SK-MEL-5 (cell line): ENCODE measurements at places on chromosomes 3 and 15.

DNA sequence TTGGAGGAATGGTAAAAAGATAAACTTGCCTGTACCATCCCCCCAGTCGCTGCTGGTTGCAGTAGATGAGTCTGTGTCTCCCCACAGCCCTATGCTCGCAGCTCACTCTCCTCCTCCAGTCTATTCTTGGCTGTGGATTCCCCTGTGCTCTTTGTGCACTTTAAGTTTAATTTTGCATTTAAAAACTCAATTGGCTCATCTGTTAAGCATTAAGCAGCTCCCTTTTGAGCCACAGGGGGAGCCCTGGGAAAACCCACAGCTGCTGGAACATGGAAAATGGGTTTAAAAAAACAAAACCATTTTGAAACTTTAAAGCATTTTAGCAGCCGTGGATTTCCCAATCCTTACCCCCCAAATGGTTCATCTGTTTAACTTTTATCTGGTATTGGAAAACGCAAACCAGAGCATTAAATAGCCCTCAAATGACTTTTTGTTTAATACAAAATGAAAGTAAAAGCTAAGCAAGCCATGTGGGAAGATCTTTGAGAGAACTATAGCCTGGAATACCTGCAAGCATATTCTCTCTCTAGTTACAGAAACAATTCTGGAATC is 536.9 kb downstream of the ZIC1 start:
- peak; percentile 82 for DNase-seq

GRCh38 chr3:13767896-13768295 is 112.0 kb downstream of the WNT7A start:
- DNase-seq, result no peak

GRCh38 chr3:152930516-152930915 is 95.6 kb downstream of the P2RY1 start:
- peak; percentile 7 for DNase-seq

DNA sequence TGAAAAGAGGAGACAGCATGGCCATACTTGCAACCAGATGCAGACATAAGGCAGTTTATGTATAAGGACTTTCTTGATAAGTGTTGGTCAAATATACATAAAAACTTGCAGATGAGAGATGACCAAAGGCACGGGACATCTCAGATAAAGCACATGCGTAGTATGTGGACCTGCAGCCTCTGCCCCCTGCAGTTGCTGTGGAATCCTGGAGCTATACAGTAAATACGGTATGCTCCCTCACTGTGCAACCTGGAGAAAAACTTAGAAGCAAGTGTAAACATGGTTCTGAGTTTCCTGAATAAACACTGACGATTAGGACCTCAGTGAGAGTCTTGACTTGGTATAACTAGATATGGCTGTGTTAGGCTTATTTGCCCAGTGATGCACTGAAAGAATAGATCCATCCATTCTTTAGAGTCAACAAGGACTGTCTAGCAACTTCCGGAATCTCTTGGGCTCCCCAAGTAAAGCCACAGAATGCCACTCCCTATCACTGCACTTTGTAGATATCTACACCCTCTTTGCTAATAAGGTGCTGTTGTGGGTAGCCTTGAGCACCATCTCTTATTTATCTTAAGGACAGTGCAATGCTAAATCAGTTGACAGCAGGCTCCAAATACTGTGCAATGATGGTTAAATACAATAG is 40.2 kb downstream of the GJD2 start:
- DNase-seq, result no peak

GRCh38 chr3:160444411-160444810 is 5.2 kb downstream of the TRIM59 start:
- no peak for DNase-seq

GRCh38 chr15:87686339-87686738 is 570.2 kb downstream of the NTRK3 start:
- DNase-seq, result no peak

- peak; percentile 42 for DNase-seq
Observed at GRCh38 chr3:192848371-192849233, 69.1 kb downstream of the MB21D2 start.

DNA sequence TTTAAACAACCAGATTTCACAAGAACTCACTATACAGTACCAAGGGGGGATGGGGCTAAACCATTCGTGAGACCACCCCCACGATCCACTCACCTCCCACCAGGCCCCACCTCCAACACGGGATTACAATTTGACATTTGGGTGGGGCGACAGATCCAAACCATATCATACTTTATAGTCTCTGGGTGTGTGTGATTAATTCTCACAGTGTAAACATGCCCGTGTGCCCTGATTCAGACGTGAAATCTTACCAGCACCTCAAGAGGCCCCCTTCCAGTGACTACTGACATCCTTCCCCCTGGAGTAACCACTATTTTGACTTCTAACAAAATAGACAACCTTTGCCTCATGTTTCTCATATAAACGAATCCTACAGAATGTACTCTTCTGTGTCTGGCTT is 5.0 kb upstream of the PDIA5 start:
- DNase-seq, result no peak

DNA sequence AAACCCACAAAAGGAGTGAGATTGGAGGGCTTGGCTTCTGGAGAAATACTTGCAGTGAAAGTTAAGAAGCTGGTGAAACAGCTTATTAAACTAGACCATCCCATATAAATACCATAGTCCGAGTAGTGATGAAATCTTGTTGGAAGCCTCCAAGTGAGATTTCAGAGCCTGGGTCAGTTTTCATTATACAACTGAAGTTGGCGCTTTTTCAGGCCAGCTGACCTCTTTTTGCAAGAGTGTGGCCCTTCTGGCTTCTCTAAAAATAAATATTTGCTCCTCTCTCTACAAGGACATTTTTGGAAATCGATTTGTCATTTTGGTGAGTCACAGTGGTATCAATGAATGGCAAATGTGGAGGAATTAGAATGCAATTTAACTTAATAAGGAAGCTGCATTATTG is 51.2 kb upstream of the THRB start:
- DNase-seq, result no peak

GRCh38 chr15:88684345-88684744 is 45.5 kb downstream of the ISG20 start:
- no peak for DNase-seq

DNA sequence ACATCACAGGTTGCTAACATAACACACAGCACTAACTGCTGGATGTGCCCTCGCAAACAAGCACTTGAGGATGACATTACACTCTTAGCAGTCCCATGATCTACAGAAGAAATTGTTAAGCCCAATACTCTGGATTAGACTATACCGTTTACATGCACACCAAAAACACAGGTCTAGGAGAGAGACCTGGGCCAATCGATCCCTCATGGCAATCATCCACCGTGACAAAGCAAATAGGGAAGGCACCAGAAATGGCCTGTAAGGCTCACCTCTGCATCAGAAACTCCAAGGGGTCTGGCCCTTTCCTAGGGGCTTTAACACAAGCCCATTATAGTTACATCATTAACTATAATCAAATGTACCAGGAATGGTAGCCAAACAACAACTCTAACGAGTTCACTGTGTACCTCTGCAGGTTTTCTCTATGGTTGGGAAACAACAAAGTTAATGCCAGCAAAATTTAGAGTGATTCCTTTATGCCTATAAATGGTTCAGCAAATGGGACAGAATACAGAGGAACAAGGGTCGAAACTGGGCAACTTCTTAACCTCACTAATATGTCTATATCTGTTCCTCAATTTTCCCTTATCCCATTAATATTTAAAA is 18.5 kb downstream of the TRANK1 start:
- no peak for DNase-seq

DNA sequence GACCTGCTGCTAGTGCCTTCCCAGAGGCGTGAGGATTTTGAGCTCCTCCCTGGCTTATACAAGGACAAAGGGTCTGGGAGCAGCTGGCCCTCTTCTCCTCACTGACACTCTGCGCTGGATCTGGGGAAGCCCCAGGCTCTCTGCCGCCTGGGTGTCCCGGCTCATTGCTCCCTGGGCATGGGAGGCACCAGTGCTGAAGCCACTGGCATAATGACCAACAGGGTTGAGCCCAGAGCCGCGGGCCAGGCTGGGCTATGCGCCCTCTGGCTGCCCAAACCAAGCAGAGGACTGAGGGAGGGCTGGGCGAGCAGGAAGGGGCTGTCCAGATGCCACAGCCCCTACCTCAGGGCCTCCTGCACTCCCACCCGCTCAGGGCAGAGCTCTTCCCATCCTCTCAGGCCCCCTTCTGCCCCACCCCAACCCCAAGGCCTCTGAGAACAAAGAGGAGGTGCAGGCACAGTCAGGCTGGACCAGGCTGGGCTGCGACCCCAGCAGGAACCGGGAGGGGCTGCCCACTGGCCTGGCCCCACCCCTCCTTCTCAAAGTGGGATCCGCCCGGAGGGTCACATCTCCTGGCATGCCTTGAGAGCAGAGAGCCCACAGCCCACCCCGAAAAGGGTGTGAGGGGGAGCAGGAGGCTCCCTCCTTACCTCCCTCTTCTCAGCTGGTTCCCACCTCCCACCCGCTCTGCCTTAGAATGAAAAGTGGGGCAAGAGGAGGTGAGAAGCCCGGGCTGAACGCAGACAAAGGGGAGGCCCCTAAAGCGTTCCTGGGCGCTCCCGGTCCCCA is 1.6 kb downstream of the LINGO1 start:
- no peak for DNase-seq

GRCh38 chr3:161852744-161853143 is 356.1 kb downstream of the OTOL1 start:
- peak; percentile 16 for DNase-seq

GRCh38 chr3:45892161-45892560 is 5.8 kb downstream of the CCR9 start:
- DNase-seq, result no peak

DNA sequence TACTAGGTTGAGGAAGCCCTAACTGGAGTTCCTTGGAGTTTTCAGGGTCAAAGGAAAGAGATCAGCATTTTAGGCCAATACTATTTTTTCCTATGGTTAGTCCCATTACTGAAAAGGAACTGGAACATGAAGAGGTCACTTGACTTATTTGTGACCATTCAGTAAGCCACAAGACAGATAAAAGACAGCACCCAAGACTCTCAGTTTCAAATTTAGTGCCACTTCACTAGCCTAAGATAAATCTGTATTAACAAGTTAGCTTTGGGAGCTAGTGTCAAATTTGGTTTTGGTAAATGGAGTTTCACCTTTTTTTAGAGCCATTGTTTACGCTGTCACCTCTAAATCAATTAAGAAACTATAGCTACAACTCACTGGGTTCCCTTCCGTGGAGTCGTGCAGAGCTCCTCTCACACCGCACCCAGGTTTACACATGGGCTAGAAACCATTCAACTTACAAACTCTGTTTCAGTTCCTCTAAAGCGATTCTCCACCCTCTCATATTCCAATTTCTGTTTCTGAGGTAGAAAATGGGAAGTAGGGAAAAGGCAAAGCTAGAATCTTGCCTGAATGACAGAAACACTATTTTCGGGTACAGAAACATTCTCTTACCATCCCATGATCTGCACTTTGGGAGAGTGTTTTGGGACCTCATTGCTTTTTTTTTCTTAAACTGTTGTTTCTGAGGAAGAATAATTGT is 14.4 kb downstream of the CCDC32 start:
- DNase-seq, result no peak

DNA sequence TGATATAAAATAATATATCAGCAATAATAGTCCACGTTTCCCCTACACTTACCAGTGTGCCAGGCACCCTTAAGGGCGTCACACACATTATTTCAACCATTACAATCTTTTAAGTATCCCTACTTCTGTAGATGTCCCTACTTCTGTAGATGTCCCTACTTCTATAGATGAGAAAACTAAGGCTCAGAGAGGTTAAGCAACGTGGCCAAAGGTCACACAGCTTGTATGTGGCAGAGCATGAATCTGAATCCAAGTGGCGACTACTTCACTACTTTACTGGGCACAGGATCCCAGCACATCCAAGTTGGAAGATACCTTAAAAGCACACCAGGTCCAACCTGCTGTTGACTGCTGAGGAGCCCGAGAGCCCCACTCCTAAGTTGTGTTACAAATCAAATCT is 77.5 kb downstream of the TLE3 start:
- DNase-seq, result no peak

DNA sequence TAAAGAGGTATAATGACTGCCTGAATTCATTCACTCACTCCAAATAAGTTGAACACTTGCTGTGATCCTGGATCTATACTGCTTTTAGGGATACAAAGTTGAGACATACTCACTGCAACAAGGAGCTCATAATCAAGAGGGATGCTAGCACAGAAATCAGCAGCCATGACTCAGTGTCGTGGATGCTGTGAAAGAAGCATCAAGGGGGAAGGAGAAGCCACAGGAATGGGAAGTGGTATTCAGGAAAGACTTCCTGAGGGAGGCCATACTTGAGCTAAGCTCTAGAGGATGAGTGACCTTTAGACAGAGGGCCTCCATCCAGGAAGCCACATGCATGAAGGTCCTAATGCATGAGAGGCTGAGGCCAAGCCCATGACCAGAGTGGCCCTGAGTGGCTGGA is 245.7 kb upstream of the RORA start:
- no peak for DNase-seq

GRCh38 chr3:51350751-51351150 is 34.3 kb upstream of the MANF start:
- DNase-seq, result no peak

DNA sequence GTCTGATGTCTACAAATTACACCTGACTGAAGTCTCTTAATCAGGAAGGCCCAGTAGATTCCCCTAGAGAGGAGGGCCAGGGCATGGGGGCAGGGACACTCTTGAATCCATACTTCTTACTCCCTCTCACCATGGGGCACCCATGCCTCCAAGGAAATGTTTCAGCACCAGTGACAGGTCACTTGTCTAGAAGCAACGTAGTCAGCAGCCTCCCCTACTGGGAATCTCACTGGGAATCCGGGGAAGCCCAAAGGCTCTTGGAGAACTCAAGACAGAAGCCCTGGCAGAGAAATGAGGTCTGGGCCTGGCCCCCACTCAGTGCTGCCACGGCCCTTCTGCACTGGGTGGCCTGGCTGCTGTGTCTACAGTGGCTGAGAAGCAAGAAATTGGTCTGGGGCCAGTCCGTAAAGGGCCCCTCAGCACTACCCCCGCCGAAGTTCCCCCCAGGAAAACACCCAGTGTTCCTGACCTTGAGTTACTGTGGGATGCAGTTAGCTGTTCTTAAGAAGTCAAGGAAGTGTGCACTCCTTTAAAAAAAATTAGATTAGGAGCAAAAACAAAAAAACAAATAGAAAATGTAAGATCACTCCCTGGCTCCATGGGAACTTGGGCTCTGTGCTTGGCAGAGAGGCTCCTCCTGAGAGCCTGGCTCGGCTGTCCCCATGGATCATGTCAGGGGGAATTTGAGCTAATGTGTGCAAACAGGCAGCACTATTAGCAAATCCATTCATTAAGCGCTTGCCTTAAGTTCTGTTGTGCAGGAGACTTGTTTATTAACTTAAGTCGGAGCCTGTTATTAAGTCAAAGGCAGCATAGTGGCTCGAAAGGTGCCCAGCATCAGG is 5.4 kb upstream of the LINGO1 start:
- no peak for DNase-seq

- DNase-seq, result peak; percentile 97
Observed at GRCh38 chr3:107800710-107801109, 277.9 kb downstream of the BBX start.

- no peak for DNase-seq
Observed at GRCh38 chr15:101275018-101275417, 2.3 kb downstream of the SELENOS start.

- no peak for DNase-seq
Observed at GRCh38 chr15:78691167-78691850, 50.3 kb upstream of the CHRNB4 start.
